ENCODE measurements at places on chromosomes 2 and 18.

DNA sequence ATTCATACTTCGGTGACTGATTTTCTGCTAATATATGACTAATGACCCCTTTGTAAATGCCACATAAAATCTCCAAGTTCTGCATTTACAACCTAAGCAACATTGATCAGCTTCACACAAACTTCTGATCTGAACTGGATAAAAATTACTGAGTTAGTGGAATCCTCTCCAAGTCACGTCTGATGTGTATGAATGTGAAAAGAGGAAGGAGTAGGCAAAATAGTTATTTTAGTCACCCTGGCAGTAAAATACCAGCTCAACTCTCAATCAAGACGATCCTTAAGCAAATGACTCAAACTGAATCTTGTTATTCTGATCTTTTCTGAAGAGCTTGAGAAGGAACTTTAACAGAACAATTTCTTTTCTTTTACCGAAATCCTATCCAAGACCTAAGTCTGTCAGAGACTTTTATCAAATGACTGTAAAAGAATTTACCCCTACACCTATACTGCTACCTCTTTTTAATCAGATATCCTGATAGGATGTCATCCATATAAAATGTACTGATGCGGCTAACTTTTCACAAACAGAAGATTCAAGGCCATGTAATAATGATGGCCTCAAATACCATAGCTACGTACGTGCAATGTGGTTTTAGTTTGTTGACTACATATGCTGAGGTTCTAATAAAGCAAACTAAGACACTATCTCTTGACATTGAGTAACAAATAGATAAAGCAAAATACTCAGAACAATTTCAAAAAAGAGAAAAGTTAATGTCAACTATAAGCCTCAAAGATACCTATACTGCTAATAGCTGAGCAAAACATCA, 23.7 kb downstream of the CUL3 start:
- H3K27ac ChIP-seq: no peak overlapping the region
- peaks cover 16% of the 10 kb centered on the region for H3K4me1 ChIP-seq
- DNase-seq: no peak
- H3K4me3 ChIP-seq: no peak overlapping the region
- no peaks in the 10 kb centered on the region for H3K27me3 ChIP-seq

- H3K27ac ChIP-seq: peak overlapping the region; percentile 37
- DNase-seq: no peak
- H3K27me3 ChIP-seq: no peaks in the 10 kb centered on the region
- peak overlapping the region; percentile 52 for H3K4me3 ChIP-seq
Measured at GRCh38 chr18:79637921-79638909, 41.4 kb upstream of the CTDP1 start.

- DNase-seq: no peak
- H3K4me3 ChIP-seq: no peak overlapping the region
- H3K27me3 ChIP-seq: no peaks in the 10 kb centered on the region
- H3K4me1 ChIP-seq: no peaks in the 10 kb centered on the region
Measured at GRCh38 chr2:216056739-216057138, 24.9 kb downstream of the PECR start.

DNA sequence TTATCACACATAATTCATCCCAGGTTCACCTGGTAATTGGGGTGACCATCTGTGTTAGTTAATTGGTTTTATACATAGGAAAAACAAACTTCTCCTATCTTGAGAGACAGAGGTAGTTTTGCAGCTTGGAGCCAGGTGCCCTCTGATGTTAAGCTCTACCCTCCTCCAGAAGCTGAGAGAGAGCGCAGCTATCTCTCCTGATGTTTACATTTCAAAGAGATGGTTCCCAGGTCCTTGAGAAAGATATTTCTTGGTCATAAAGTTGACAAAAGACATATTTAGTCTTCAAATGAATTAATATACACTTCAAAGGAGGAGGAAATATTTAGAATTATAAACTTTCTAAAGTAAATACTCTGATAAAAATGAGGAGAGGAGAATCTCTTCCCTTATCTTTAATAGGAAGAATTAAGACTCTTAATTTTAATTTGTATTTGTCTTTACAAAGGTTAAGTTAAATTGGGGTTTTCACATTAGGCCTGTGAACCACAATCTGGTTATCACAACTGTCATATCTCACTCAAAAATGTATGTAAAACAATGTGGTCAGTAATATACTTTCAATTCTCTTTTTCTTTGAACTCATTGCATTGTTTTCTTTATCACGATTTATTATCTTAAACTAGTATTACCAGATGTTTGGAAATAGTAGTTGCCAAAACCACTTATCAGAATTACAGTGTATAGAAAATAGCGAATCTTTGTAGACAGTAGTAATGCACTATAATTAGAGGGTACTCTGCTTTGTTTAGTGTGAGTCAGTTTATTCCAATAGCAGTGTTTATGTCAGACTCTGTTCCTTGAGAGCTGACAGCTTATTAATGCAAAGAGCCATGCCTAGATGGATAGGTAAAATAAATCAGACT, 26.8 kb downstream of the SERPINB4 start:
- no peak overlapping the region for H3K27ac ChIP-seq
- H3K4me3 ChIP-seq: no peak overlapping the region
- no peaks in the 10 kb centered on the region for H3K4me1 ChIP-seq
- no peaks in the 10 kb centered on the region for H3K27me3 ChIP-seq

- no peaks in the 10 kb centered on the region for H3K36me3 ChIP-seq
- H3K4me3 ChIP-seq: peak overlapping the region; percentile 7
- no peak overlapping the region for H3K27ac ChIP-seq
- H3K4me1 ChIP-seq: peaks cover 14% of the 10 kb centered on the region
- H3K27me3 ChIP-seq: no peaks in the 10 kb centered on the region
- DNase-seq: no peak
Measured at GRCh38 chr2:227765788-227766372, 20.2 kb downstream of the SCYGR8 start.

GRCh38 chr2:102927854-102928267, 166.0 kb downstream of the TMEM182 start:
- no peaks in the 10 kb centered on the region for H3K27me3 ChIP-seq
- H3K36me3 ChIP-seq: no peaks in the 10 kb centered on the region
- no peak for DNase-seq
- H3K27ac ChIP-seq: no peak overlapping the region
- no peak overlapping the region for H3K4me3 ChIP-seq
- no peaks in the 10 kb centered on the region for H3K4me1 ChIP-seq

DNA sequence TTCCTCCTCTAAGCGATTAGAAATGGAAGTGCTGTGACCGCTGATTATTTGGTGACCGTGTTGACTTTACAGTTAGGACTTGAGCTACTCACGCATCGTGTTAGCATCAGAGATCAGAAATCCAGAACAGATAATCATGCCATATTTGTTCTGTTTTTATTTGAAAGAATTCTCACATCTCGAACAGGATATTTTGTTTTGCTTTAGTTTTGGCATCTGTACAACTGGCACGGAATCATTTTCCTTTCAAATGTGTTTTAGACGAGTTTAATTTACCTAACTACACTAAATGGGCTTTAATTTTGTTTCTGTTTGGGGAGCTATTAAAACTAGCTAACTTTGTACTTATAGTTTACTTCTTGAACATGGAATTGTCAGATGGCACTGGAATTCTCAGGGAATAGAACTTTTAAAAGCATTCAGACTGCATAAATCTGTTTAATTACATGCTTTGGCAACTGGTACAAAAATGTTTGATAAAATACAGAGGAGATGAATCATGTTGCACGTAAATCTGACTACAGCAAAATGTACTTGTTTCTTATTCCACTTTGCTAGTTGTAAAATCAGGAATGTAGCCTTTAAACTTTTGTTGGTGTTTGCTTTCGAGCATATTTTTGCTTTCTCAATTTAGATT, 1.4 kb downstream of the ITPRID2 start:
- peaks cover 33% of the 10 kb centered on the region for H3K4me1 ChIP-seq
- no peaks in the 10 kb centered on the region for H3K36me3 ChIP-seq
- no peaks in the 10 kb centered on the region for H3K27me3 ChIP-seq
- no peak for DNase-seq
- peak overlapping the region; percentile 99 for H3K27ac ChIP-seq
- peak overlapping the region; percentile 99 for H3K4me3 ChIP-seq

DNA sequence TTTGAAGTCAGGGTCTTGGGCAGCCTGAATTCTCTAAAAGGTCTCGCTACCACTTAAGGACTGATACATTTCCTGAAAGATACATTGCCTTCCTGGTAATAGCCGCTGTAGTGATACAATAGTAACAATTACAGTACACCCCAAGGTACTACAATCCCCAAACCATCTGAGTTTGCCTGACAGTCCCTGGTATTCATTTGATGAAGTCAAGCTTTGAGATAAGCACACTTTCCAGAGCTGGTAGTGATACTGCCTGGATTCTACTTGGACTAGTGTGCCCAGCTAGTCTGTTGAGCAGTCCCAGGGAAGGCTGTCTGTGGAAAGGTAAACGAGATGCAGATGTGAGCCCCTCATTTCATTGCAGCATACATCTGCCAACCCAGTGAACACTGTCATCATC, 24.4 kb upstream of the ITGB6 start:
- no peak for DNase-seq
- no peaks in the 10 kb centered on the region for H3K27me3 ChIP-seq
- peaks cover 42% of the 10 kb centered on the region for H3K4me1 ChIP-seq
- no peaks in the 10 kb centered on the region for H3K36me3 ChIP-seq

DNA sequence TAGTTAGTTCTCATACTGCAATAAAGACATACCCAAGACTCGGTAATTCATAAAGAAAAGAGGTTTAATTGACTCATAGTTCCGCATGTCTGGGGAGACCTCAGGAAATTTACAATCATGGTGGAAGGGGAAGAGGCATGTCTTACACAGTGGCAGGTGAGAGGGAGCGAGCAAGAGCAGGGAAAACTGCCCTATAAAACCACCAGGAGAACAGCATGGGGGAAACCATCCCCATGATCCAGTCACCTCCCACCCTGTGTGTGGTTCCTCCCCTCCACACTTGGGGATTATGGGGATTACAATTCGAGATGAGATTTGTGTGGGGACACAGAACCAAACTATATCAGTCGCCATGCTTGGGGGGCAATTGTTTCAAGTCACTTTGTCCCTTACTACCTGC, 1.1 kb upstream of the SSB start:
- H3K4me3 ChIP-seq: no peak overlapping the region
- peaks cover 18% of the 10 kb centered on the region for H3K4me1 ChIP-seq
- H3K27ac ChIP-seq: no peak overlapping the region
- peaks cover 8% of the 10 kb centered on the region for H3K36me3 ChIP-seq
- no peaks in the 10 kb centered on the region for H3K27me3 ChIP-seq

DNA sequence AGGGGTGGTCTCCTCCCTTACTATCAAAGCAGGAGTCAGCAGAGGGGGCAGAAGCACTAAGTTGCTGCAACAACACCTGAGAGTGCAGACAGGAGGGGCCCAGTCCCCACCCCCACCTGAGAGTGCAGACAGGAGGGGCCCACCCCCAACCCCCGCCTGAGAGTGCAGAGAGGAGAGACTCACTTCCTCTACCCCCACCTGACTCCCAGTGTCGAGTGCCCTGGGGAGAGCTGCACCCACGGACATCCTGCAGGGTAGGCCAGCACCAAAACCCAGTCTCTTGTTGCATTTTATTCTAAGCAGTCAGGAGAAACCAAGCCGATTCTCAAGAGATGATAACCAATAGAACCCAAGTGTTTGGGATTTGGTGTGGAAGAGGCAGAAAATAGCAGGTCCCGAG, 78.4 kb downstream of the NAPG start:
- no peak for DNase-seq
- H3K27ac ChIP-seq: no peak overlapping the region
- no peaks in the 10 kb centered on the region for H3K27me3 ChIP-seq

DNA sequence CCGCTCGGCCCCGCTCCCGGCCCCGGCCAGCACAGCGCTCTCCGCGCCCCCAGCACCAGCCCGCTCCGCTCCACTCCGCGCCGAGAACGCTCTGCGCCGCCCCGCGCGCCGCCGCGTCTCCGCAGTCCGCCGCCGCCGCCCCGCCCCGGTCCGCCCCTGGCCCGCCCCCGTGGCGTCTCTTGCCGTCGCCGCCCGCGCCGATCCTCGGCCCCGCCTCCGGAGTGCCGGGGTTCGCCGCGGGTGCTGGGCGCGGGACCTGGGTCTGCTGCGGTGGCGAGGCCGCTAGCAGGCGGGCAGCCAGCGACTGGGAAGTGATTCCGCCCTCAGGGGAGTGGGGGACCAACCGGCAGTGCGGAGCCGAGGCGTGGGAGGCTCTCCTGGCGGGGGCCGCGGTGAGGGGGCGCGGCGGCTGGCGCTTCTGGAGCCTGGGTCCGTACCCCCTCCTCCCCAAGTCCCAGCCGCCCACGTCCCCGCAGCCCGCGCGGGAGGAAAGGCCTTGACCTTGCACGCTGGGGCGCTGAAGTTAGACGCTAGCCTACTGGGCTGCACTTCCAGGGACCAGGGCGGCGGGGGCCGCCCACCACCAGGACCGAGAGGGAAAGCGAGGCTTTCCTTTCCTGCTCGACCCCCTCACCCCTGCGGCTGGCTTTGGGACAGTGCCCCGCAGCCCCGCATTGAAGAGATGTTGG, at the start of gene HS6ST1:
Gene HS6ST1, minus strand, starts transcription at position 93 of the 689 bp plus-strand sequence. CDS start 305 bp downstream, outside the sequence.
- H3K4me1 ChIP-seq: peaks cover 8% of the 10 kb centered on the region
- H3K27me3 ChIP-seq: no peaks in the 10 kb centered on the region
- no peaks in the 10 kb centered on the region for H3K36me3 ChIP-seq
- DNase-seq: no peak

- H3K27ac ChIP-seq: no peak overlapping the region
- DNase-seq: no peak
- H3K36me3 ChIP-seq: no peaks in the 10 kb centered on the region
- no peak overlapping the region for H3K4me3 ChIP-seq
- H3K27me3 ChIP-seq: no peaks in the 10 kb centered on the region
Measured at GRCh38 chr2:72744049-72744448, 81.8 kb downstream of the EXOC6B start.

DNA sequence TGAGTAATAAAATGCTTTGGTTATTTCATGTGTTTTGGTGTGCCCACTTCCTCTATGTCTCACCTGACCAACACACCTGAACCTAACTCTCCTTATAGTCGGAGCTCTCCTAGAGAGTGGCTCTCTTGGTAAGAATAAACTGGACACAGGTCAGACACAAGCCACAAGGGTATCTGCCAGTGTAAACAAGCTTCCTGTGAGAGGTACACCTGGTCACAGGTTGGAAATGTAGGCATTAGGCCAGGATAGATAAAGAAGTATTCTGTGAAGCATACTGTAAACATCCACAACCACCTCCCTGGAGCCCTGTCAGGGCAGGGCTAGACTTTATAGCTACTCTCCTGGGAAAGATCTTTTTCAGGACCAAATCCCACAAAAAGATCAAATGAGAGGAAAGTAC, 69.4 kb downstream of the ZDBF2 start:
- H3K4me3 ChIP-seq: no peak overlapping the region
- no peaks in the 10 kb centered on the region for H3K27me3 ChIP-seq
- H3K36me3 ChIP-seq: no peaks in the 10 kb centered on the region
- no peak for DNase-seq
- no peak overlapping the region for H3K27ac ChIP-seq

- H3K4me3 ChIP-seq: no peak overlapping the region
- H3K27ac ChIP-seq: no peak overlapping the region
- no peaks in the 10 kb centered on the region for H3K27me3 ChIP-seq
- no peaks in the 10 kb centered on the region for H3K4me1 ChIP-seq
- H3K36me3 ChIP-seq: no peaks in the 10 kb centered on the region
Measured at GRCh38 chr2:114859726-114860510, 417.5 kb downstream of the DPP10 start.

- no peak overlapping the region for H3K27ac ChIP-seq
- no peak for DNase-seq
- no peak overlapping the region for H3K4me3 ChIP-seq
- H3K4me1 ChIP-seq: no peaks in the 10 kb centered on the region
- no peaks in the 10 kb centered on the region for H3K36me3 ChIP-seq
Measured at GRCh38 chr18:51382081-51382480, 184.6 kb upstream of the MEX3C start.

GRCh38 chr18:53004798-53005197, 664.8 kb downstream of the DCC start:
- no peaks in the 10 kb centered on the region for H3K36me3 ChIP-seq
- no peak overlapping the region for H3K4me3 ChIP-seq
- no peaks in the 10 kb centered on the region for H3K4me1 ChIP-seq
- H3K27ac ChIP-seq: no peak overlapping the region
- DNase-seq: no peak
- H3K27me3 ChIP-seq: no peaks in the 10 kb centered on the region
